ENCODE measurements at places on chromosomes 6 and 20.

GRCh38 chr6:129507059-129507807 is 202.7 kb downstream of the ARHGAP18 start:
- no peak for DNase-seq

- no peak for DNase-seq
Observed at GRCh38 chr6:341914-342831, 49.4 kb upstream of the IRF4 start.

- DNase-seq = no peak
Observed at GRCh38 chr20:35788796-35789195, 17.0 kb downstream of the PHF20 start.

DNA sequence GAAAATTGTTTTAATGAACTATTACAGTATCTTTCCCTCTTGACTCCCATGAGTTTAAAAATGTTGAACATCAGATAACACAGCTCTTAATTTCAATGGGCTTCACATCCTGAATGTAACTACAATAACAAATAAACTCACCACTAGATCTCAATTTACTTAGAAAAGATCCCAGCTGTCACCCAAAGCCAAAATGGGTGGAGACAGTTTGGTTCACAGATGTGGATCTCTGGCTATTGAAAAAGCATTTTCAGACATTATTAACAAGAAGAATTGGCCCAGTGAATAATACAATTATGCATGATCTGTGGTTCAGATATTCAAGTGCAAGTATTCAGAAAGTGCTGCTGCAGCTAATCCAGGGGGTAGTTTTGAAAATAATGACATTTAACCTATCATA is 184.7 kb upstream of the RALGAPA2 start:
- no peak for DNase-seq

GRCh38 chr20:19785173-19785982 is 27.3 kb downstream of the RIN2 start:
- no peak for DNase-seq

- no peak for DNase-seq
Observed at GRCh38 chr20:19019734-19020364, 192.6 kb upstream of the SLC24A3 start.

DNA sequence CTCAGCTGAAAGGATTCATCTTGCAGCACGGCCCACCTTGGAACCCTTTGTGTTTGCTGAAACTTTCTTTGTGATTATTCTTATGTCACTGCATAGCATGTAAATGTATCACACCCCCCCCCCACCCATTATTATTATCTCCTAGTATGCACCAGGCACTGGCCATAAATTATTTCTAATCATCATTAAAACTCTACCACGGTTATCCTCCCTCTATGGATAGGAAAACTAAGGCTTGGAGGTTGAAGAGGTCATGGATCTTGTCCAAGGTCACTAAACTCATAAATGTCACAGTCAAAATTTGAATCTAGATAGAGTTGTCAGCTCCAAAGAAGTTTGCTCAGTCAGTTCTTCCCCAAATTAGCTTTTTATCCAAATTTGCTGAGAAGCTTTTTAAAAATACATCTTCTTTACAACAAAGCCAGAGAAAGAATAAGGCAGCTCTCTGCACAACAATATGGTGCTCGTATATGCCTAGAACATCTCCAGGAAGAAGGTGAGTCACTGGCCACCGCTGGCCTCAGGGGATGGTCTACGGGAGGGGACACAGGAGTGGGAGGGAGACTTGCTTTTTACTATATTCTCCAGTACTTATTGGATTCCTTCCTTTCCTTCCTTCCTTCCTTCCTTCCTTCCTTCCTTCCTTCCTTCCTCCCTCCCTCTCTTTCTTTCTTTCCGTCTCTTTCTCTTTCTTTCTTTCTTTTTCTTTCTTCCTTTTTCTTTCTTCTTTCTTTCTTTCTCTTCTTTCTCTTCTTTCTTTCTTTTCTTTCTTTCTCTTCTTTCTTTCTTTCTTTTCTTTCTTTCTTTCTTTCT is 134.5 kb downstream of the VEGFA start:
- DNase-seq = no peak

GRCh38 chr6:147142684-147143245 is 61.5 kb upstream of the STXBP5 start:
- no peak for DNase-seq

GRCh38 chr6:88380083-88380482 is 213.9 kb upstream of the CNR1 start:
- DNase-seq = no peak

GRCh38 chr6:53912661-53913060 is 117.9 kb downstream of the LRRC1 start:
- no peak for DNase-seq

DNA sequence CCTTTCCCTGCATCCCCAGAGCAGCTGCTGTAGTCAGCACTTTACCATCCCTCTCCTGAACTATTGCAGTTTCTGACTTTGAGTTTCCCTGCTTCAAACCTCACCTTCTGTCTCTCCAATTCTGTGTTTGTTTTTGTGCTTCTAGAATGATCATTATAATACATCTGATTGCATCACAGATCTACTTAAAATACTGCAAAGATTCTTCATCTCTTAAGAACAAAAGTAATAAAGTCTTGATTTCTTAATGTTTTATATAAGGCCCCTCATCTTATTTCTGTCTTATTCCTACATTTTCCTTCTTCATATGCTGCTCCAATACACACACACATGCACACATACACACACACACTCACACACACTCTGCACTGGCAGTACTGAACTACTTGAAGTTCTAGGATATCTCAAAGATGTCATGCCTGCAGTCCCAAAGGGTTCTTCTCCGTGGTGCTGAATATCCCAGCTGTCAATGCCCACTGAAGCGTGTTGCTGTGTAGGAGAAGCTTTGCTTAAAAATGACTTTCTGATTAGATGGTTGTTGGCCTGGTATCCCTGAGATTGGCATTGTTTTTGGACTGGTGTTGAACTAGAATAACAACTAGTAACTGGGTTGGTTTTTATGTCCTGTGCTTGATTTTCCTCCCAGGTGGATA is 97.2 kb downstream of the MAP3K4 start:
- DNase-seq = no peak

DNA sequence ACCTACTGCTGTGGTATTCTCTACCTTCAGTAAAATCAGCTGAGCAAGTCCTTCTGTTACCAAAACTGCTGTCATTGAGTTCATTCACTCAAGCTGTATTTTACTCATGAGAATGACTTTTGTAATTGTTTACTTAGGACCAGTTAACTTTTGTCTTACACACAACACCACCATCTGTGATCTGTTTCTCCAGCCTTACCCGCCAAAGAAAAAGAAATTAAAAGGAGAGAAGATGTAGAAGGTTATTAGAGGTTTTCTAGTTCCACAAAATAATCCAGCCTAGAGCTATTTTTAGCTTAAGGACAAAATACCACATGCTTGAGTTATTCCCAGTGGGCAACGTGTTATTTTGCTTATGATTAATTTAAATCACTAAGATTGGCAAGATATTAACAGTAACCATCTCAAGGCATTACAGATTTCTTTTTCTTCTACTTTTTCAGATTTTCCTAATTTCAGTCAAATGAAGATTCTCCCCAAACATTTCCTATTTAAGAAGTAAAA is 38.2 kb downstream of the FAM8A1 start:
- DNase-seq = no peak

- DNase-seq = no peak
Observed at GRCh38 chr6:24051942-24052589, 73.9 kb upstream of the NRSN1 start.

DNA sequence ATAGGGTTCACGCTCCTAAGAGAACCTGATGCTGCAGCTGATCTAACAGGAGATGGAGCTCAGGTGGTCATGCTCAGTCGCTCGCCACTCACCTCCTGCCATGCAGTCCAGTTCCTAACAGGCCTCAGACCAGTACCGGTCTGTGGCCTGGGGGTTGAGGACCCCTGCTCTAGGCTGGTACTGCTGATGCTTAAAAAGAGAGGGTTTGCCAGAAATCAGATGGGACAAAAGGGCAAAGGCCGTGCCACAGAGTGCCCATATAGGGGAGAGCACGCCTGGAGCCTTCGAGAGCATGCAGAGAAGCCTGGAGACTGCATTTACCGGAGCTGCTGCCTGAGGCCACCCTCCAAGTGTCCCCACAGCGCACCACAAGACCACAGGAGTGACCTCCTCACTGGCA is 75.5 kb downstream of the PTPN1 start:
- DNase-seq = no peak

DNA sequence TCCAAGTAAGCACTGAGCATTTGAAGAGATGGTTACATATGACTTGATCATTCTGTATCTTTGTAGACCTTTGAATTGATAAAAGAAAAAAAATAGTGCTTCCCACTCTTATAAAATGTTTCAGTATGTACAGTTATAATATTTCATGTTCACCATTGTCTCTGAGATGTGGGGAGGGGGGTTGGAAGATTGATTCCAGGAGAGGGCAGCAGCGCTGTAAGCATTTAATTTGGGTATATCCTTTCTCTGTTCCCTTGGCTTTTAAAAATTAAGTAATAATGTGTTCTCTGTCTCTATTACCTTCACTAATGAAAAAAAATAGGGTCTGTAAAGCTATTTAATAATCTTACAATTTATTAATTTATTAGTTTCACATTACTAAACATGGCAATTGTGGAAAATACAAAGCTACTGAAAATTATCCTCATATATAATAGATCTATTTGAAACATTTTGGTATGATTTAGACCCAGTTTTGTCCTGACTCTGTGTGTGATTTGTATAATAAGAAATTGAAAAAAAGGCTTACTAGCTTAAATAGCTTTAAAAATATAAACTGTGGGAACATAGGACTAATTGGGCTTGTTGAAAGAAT is 341.2 kb downstream of the CDKAL1 start:
- peak; percentile 35 for DNase-seq

DNA sequence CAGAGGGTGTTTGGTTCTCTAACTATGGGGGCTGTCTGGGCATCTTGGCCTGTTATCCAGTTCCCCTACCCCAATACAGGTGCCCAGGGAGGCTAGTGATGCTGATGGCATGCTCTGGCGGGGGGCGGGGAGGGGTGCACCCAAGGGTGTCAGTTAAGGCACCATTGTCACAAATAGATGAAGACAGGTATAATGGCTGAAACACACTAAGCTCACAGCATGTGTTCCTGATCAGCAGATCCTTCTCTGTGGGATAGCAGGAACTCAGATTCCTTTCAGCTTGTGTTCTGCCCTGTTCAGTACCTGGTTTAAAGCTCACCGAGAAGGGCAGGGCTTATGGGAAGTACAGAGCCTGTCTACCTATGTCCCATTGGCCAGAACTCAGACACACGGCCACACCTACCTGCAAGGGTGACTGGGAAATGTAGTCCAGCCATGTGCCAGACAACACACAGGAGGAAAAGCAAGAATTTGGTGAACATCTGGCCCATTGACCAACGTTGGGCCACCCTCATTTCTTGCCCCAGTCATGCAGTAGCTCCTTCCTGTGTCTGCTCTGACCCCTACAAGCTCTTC is 3.4 kb upstream of the RSPO4 start:
- DNase-seq = no peak

DNA sequence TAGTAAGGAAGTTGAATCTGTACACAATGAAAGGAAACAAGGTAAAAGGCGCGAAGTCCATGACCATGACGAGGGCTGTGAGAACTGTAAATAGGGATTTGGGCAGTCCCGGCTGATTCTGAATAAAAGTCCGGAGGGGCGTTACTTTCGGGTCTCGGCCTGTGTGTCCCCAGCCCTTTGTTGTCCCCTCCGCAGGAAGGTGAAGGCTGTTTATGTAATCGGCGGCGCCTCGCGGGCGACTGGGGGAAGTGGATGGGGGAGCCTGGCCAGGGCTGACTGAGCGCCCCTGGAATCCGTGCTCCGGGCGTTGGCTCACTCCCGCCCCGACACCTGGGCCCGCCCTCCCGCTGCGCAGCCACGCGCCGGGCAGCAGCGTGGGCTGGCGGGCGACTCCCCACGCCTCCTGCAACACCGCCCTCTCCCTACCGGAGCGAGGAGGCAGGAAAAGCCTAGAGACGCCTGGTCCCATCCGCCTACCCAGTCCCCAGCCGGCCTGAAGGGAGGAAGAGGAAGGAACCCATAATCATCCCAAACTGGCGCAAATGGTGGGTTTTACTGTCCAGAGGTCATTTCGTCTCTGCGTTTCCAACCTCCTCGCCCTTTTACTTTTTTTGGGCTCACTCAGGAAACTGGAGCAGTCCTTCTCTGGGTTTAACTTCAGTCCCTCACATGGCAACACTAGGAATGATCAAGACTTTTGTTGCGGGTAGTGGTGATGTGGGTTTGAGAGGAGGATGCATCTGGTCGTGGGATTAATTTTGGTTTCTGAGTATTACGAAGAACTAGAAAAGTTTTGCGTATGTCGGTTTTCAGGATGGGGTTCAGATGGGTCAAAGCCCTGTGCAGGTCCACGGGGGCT is 12.1 kb downstream of the TRIM31 start:
- no peak for DNase-seq

GRCh38 chr6:132495604-132496079 is 17.3 kb downstream of the STX7 start:
- no peak for DNase-seq

DNA sequence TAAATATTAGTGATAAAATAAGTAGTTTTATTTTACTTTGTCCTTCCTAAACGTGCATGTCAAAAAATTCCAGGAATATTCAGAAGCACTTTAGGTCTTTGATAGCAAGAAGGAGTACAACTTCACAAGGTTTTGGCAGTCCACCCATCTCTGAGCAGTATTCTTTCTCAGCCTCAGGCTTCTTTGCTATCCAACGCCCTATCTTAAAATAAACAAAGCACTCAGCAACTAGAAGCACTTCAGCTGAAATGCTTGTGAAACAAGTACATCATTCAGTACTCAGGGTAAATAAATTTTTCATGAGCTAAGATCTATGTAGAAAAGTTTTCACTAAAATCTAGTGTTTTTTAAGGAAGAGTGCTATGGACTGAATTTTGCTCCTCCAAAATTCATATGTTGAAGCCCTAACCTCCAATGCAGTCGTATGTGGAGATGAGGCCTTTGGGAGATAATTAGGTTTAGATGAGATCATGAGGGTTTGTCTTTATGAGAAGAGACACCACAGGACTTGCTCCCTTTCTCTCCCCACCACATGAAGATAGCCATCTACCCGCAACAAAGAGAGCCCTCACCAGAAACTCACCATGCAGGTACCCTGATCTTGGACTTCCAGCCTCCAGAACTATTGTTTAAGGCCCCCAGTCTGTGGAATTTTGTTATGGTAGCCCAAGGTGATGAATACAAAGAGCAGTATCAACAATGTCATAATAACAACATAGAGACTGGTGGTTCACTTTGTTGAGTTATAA is 539.1 kb downstream of the TFAP2A start:
- no peak for DNase-seq

DNA sequence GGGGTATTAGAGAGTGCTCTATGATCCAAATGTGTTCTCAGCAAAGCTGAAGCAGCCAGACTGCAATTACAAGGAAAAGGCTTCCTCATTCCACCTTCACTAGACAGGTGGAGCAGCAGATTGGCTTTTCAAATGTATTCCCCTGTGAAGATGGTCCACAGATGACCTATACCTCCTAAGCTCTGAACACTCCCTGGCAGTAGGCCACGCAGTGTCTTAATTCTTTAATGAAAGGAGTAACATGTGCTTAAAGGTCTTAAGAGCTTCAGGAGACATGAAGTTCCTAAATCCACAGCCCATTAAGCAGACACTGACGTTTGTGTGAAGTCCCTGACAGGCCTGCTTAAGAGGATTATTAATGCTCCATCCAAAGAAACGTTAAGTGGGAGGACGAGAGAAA is 138.9 kb upstream of the NUP153 start:
- DNase-seq = no peak

GRCh38 chr20:1825938-1826445 is 69.2 kb upstream of the SIRPA start:
- DNase-seq = no peak
